ENCODE measurements at places on chromosomes 4 and X.

DNA sequence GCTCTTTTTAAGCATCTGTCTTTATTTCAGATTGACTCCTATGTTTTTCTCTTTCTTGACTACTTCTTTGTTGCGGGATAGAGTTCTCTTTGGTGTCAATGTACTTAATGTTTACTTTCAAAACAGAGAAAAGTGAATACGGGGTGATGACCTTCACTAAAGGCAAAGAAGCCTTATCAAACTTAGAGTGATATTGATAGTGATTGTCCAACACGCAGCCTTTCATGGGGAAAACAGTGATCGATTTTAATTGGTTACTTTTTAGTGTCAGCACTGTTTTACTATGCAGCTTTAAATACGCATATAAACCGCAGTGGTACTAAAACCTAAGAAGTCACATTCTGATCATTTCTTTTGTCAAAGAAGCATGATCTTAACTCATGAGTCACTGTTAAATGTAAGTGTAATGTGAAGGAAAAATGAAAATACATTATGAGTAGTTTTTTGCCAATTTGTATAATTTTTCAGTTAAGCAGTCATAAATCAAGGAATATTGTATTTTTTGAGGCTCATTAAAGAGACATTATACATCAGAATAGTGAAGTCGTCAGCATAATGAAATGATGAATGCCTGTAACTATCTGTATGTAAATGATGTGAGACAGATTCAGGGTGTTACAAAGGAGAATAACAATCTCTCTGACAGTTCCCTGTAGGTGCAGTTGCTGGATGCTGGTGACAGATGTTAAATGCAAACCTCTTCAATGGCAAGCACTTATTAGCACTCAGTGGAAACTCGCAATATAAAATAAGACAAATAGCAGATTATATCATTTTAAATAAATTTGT lies 2082.8 kb upstream of the TENM3 start:
- DNase-seq: no peak

- no peak for DNase-seq
Measured at GRCh38 chr4:177108708-177109107, 201.0 kb upstream of the NEIL3 start.

DNA sequence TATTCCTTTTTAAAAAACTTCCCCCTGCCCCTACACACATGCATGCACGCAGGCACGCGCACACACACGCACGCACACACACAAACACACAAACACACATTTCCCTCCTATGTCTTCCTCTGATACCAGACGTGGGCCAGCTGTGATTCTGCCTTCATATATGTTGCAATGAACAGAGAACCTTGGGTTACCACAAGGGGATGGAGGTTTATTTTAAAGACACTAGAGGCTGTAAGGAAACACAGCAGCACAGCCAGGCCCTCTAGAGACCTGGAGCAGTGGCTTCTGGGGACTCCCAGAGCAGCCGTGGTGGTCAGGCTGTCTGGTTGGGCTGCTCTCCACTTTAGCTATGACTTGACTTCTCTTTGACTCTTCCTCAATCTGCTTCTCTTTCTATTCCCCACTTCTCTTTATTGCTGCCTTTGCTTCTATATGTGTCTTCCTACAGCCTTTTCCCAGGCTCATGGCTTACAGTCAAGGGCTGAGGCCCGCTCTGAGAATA lies 3.2 kb upstream of the TLR10 start:
- DNase-seq: no peak

DNA sequence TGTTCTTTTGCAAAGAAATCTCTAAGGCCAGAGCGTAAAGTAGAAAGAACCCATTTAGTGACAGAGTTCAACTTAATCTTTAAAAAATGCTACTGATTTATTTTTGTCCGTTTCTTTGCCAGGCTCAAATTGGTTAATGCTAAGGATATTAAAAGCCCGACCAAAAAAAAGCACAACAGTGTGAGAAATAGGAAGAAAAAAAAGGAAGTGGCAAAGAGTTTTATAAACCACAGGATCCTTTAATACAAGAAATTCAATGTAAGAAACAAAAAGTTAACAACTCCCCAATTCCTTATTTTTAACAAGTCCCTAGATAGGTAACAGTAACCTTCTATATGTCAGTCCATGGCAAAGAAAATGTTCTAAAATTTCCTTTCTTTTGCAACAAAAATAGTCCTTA lies 480.4 kb downstream of the ACTRT1 start:
- no peak for DNase-seq

DNA sequence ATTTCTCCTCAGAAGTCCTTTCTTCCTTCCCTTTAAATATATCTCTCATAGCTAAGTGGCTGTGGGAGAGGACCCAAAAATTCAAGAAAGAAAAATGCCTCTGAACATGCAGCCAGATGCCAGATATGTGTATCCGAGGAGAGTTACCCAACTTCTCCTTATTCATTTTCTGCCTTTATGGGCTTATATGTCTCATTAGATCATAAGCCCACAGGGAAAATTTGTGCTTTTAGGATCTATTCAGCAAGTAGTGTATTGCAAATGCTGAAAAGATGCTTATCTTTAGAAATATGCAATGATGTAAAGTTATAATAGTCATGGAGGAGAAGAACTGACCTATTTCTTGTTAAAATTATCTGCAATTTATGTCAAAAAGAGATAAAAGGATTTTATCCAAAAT lies 371.8 kb upstream of the NOCT start:
- DNase-seq: no peak

DNA sequence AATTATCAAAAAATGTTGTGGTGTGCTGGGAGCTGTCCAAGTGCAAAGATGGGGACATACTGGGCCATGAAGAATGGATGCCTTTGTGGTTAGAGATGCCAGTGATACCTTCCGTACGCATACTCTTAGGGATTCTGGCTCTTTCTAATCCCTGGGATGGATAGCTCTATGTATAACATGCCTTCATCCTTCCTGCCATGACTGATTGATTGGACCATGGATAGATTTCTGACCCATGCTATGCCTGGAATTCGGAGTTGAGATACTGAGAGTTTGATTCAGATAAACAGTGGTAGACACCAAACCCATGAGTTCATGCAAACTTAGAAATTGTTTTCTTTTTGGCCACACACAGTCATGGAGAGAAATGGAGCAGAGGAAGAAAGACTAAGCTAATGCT lies 147.2 kb upstream of the WDFY3 start:
- no peak for DNase-seq

- no peak for DNase-seq
Measured at GRCh38 chrX:150664290-150664689, 28.9 kb upstream of the MTMR1 start.

DNA sequence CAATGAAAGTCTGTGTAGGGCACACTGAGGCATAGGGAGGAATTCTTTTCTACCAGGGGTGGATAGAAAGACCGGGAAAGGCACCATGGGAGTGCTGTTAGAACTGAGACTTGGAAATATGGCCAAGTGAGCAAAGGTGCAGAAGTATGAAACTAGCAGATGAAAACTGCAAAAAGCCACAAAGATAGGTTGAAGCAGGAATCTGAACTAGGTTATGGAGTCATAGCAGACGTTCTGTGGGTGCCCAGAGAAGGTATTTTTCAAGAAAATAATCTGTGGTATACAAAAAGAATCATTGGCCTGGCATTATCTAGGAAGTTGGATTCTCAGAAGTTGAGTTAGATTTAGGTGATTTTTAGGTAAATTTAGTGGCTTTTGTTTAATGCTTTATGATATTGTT lies 48.5 kb downstream of the SMAD1 start:
- no peak for DNase-seq

GRCh38 chr4:18536428-18536827 lies 514.9 kb upstream of the LCORL start:
- DNase-seq: no peak

DNA sequence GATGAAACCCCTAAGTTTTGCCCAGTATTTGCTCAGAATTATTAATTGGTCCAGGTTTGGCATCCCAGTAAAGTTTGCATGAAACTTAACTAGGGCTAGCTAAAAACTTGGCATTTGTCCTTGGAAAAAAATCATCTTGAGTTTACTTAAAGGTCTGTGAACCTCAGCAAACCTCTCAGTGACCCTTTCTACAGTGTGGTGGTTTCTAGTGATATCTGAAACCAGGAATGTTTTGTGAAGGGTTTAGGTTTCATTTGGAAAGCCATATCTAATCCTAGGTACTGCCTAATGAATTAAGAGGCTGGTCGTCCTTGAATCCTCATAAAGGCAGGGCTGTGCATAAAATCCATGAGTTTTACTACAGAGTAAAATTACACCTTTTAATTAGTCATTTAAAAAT lies 218.5 kb upstream of the ANKRD50 start:
- no peak for DNase-seq

- DNase-seq: no peak
Measured at GRCh38 chr4:6074758-6075157, 56.5 kb upstream of the C4orf50 start.

DNA sequence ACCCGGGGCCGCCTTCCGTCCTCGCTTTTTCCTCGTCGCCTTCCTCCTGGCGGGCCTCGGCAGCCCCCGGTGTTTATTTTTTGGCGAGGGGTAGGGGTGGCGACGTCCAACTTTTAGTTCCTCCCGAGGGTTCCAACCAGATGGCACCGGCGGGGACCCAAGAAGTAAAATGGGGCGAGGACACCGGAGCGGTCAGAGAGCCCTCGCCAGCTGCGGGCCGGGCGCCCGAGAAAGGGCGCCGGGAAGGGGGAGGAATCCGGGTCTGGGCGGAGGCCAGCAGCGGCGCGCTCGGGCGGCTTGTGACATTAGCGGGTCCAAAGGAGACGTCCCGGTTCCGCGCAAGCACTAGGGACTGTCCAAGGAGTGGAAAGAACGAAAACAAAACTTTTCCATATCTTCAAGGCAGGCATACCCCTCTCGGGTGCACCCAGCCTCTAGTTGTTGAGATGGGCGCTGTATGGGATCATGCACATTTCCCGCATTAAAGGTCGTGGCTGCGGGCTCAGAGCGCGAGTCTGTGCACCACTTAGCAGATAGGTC lies 691 bp upstream of the USP46 start:
- no peak for DNase-seq

DNA sequence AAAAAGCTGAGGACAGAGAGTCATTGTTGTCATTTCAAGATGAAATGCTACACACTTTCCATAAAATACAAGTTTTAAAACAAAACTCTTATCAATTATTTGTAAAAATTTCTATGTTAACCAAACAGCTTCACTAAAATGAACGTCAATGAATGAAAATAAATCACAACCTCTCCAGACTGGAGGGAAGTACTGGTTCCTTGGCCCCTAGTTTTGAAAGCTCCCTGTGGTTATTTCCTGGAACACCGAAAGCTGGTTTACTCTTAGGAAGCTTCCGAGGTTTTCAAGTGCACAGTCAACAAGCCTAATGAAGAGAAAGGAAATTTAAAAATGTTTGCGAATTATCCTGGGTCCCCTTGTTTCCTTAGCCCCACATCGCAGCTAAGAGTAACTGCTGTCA lies 191.1 kb upstream of the TTC29 start:
- DNase-seq: no peak

DNA sequence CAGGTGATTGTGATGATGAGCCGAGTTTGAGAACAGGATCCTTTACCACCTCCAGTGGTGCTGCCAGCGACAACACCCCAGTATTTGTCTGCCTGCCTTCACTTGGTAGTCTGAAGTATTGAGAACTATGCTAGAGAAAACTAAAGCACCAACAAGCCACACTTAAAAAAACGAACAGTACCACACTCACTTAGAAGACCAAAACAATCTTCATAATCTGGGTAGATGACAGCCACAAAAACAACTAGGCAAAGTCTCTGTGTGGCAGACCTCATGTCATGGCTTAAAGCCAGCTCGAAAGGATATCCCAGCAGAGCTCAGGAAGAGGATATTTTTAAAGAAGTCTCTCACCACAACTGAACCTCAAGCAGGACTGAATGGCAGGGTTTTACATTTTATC lies 236.0 kb downstream of the GPC3 start:
- DNase-seq: no peak

- DNase-seq: no peak
Measured at GRCh38 chrX:28188526-28188925, 207.3 kb upstream of the DCAF8L1 start.

DNA sequence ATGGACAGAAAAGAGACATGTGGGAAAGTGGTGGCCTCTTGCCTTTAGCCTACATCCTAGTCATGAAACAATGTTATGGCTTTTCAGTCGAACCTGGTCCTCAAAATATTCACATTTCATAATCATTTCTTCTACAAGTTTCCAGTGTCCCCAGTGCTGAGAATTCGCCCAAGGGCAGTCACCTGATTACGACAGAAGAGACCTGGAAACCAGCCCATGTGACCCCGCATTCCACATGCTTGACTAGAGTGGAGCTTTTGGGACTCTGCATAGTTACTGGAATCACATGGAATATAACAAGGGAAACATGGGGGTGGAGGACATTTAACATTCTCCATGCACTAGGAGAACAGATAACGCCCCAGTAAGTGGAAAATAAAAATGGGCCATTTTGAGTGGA lies 100.1 kb downstream of the PPARGC1A start:
- no peak for DNase-seq

GRCh38 chr4:102438396-102439235 lies 62.5 kb upstream of the NFKB1 start:
- no peak for DNase-seq

DNA sequence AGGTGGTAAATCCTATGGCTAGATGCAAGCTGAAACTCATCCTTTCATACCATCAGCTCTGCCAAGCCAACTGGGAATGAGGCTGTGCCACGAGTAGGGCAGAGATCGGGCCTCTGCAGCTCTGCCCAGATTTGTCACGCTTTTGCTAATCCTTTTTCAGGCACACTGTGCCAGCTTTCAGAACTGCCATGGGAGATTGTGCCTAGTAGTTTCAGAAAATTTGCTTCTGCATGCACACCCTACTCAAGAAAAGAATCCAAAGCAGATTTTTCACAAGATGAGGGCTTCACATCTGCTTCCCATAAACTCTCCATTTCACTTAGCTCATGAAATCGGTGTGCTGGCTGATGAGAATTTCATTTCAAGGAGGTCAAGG lies 3.3 kb upstream of the ADH7 start:
- no peak for DNase-seq

DNA sequence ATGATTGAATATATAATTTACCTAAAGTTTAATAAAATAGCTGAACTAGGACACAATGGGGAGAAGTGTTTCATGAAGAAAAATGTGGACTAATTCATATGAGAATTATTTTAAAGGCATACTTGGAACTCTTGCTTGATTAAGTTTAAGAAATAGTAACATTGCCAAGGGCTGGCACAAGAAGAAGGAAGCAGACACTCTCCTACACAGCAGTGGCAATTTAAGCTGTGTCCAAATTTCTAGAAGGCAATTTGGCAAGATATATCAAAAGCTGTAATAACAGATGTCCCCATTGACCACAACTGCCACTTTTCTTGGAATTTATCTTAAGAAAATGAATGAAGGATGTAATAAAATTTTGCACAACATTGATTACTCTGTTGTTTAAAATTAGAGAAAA lies 209.5 kb upstream of the S100G start:
- no peak for DNase-seq
